ENCODE measurements at places on chromosomes 6 and 20.

GRCh38 chr20:63740070-63740626 lies 572 bp downstream of the SLC2A4RG start:
- DNase-seq: no peak

DNA sequence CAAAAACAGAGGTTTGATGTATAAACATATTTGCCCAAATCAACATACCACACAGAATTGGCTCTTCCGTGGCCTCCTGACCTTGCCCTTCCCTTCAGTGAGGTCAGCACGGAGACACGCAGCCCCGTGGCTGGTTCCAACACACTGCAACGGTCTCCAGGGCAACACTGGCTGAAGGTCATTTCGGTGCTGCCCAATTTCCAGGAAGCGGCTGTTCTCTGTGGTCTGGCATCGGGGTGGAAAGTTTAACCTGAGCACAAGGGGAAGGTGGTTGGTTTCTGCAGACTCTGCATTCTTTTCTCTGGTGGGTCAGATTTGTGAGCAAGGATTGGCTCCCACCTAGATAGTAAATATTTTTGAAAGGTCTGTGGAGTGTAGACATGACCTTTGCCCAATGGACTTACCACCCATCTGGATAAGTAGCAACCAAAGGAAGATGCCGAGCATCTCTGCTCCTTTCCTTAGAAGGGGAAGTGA lies 177.6 kb upstream of the PHACTR1 start:
- no peak for DNase-seq

- DNase-seq: no peak
Observed at GRCh38 chr6:15301179-15302006, 55.5 kb downstream of the JARID2 start.

- no peak for DNase-seq
Observed at GRCh38 chr6:10719296-10719963, 3.4 kb upstream of the TMEM14C start.

DNA sequence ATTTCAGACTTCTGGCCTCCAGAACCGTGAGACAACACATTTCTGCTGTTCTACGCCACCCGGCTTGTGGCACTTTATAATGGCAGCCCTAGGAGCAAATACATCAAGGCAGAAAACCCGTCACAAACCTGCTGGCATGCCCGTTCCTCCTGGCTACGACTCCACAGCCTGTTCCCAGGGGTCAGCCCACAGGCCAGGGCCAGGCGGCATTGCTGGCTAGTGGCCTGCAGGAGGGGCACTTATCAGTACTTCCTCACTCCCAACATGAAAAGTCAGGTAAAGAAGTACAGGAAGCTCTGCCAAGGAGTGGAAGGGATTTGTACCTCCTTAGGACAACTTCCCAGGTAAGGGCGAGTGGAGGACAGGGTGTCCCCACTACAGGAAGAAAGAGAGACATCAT lies 223.1 kb upstream of the AGPAT4 start:
- no peak for DNase-seq

- DNase-seq: no peak
Observed at GRCh38 chr6:14910692-14911547, 334.9 kb upstream of the JARID2 start.

DNA sequence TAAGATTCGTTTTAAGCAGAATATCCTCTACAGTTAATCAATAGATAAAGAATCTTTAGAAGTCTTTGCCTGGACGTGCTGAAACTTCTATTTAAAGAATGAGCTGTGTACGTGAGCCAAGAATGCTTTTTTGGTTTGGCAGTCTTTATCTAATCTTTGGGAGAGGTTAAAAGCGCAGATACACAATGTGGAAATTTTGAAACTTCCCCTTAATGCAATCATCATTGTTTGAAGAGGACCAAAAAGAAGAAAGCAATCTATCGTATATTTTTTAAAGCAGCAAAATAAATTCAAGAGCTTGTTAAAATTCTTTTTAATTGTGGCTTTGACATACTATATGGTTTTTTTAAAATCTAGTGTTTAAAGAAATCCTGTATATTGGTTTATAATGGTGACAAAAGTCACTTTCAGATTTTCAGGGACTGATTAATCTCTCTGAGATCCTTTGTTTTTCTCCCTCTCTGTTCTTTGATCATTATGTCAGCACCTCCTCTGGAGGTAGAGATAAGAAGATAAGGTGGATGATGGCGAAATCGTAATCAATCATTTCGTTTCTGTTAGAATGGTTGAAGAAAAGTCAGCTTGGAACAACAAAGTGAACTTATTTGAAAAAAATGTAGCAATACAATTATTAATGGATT lies 92.1 kb upstream of the FAM184A start:
- DNase-seq: no peak

DNA sequence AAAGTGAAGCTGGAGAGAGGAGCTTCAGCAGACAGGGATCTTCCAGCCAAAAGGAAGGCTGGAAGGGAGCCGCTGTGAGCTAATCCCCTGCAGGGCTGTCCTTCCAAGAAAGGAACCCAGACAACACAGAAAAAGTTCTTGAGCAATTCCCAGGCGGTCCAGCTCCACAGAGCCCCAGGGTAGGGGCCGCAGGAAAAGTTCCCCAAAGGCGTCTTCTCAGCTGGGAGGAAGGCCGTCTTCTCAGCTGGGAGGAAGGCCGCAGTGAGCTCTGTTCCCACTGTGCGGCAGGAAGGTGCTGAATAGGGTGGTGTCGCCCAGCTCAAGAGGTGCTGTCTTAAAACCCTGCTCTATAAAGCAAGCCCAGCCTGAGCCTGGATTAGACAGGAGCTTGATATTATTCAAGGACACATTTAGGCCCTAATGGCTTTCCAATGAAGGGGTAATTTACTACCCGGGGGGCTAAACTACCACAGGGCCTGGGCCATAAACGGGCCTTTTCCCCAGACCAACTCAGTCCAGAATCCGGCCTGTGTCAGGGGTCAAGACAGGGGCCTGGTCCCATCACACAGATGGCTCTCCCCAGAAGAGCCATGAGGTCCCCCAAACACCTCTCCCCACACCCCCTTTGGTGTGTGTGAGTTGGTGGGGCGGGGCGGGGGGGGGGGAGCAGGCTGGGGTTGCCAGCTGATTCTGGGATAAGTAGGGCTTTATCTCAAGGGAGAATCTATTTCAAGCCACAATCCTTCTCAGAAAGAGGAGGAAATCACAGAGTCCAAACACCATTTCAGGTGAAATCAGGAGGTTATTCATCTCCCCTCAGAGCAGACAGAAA lies 103.6 kb downstream of the NOL4L start:
- no peak for DNase-seq

- DNase-seq: no peak
Observed at GRCh38 chr6:41943456-41943855, 1.8 kb upstream of the CCND3 start.

DNA sequence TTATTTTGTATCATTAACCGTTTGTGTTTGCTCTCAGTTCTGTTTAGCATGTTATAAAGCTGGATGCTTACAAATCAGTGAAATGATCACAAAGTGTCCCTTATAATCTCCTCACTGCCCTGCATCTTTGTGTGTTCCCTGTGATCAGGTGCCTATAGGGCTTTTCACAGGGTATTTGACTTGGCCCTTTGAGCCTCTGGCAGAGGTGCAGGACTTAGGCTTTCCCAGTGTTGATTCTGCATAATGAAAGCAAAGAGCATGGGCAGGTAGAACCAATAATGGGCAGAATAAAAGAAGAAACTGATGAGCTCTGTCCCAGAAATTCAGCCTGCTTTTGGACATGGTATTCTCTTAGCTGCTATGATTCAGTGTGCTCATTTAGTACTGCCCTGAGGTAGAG lies 16.9 kb upstream of the PBOV1 start:
- no peak for DNase-seq

DNA sequence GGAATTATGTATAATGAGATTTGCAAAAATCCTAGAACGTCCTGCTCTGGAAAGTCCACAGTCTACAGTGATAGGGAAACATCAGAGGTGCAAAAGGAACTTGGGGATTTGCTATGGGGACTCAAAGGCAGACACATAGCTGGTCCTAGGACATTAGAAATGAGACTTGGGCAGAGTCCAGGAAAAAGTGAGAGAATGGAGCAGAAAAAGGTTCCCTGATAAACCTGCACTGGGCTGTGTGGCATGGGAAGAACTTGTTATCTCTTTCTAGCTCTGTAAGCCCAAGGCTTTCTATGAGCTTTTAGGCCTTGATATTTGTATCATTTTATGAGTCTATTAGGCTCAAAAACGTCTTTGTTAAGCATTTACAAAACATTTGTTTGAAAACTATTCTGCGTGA lies 15.2 kb downstream of the PRND start:
- DNase-seq: no peak

DNA sequence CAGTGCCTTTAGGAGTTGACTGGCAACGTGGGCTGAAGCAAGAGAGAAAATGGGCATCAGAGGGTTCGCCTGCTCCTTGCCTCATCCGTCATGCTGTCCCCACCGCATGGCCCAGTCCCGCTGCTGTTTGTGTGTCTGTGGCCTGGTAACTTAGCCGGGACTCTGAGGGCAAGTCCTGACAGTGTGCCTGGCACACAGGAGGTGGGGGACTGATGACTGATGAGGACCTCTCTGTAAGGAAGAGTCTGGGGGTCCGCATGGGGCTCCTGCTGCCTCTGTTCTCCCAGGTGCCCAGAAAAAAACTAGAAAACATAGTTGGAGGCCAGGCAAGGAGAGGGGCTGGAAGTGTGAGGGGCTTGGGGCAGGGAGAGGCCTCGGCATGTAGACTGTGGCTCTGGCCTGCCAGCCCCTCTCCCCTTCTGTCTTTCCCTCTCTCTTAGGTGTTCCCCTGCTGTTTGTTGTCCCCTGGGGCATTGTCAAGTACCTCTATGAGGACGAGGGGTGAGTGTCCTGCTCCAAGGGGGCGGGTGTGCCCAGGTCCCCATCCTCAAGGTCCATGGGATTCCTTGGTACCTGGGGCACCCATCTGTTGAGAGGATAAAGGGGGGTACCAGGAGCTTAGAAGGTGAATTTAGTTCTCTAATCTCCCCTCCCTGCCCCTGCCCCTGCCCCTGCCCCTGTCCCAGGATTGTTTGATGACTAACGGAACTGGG lies 29.5 kb downstream of the GLP1R start:
- DNase-seq: no peak

DNA sequence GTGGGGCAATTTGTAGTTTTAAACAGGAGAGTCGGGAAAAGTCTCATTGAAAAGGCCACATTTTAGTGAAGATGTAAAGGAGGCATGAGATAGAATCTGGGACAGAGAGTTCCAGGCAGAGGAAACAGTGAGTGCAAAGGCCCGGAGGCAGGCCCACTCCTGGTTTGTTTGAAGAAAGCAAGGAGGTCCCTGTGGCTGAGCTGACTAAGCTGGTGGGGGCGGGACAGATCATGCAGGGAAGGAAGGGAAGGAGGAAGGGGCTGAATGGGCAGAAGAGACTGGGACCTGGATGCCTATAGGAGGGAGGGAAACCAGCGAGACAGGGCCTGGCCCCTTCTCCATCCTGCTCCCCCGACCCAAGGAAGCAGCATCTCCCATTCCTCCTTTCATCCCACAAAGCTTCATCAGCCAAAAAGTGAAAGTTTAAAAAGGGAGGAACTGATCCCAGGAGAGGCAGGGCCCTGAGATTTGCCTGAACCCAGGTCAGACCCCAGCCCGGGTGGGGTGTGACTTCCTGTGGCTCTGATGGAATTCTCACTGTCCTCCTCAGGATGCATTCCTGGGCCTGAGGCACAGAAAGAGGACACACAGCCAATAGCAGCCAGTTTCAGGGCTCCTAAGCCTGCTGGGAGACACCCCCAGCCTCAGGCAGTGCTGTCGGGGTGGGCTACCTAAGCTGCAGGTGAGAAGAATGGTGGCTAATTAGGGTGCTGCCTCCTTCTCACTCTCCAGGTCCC lies 54.2 kb upstream of the SIRPA start:
- no peak for DNase-seq

DNA sequence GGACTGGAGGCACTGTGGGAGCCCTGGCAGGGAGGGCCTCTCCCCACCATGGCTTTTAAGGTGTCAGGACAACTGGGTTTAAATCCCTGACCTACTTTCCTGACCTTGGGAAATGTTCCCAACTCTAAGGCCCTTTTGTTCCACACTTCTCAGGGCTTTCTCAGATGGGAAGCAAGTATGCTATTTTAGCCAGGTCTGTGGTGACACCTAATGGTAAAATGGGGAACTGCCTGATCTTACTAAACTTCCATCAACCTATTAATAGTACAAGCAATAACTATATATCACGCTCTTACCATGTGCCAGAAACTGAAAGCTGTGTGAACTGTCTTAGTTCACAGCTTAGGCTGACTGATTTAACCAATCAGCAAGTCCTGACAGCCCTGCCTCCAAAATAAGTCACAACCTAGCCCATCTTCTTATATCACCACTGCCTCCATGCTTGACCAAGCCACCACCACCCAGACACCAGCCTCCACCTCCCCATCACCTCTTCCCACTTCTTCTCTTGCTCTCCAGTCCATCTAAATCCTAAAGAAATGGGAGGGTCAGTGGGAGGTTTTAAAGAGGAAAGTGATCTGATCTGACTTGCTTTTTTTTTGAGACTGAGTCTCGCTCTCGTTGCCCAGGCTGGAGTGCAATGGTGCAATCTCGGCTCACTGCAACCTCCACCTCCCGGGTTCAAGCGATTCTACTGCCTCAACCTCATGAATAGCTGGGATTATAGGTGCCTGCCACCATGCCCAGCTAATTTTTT lies 6.9 kb upstream of the BLCAP start:
- no peak for DNase-seq

- no peak for DNase-seq
Observed at GRCh38 chr6:161038229-161039031, 46.9 kb downstream of the MAP3K4 start.

All from caudate nucleus (tissue), 63 donors.